ENCODE measurements at places on chromosomes 12 and 14.

GRCh38 chr12:90870971-90871725 is 83.8 kb downstream of the CCER1 start:
- no peak for DNase-seq

DNA sequence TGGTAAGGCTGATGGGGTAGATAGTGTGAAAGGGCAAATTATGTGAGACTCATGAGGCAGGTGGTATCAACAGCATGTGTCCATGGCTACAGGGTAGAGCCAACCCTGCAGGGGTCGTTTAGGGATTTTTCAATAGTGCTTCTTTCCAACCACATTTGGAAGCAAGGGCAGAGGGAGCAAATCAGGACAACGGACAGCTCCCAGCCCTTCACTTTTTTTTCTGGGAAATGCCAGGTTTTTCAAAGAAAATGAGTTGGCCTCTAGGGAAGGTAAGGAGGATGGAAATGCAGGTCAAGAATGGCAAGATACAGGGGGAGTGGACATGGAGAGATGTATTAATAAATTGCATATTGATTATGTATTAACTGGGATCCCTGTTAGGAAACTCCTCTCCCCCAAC is 4.9 kb upstream of the CMA1 start:
- no peak for DNase-seq

GRCh38 chr14:75201087-75201486 is 24.7 kb upstream of the TMED10 start:
- no peak for DNase-seq

GRCh38 chr14:25750436-25750835 is 700.5 kb upstream of the STXBP6 start:
- no peak for DNase-seq

DNA sequence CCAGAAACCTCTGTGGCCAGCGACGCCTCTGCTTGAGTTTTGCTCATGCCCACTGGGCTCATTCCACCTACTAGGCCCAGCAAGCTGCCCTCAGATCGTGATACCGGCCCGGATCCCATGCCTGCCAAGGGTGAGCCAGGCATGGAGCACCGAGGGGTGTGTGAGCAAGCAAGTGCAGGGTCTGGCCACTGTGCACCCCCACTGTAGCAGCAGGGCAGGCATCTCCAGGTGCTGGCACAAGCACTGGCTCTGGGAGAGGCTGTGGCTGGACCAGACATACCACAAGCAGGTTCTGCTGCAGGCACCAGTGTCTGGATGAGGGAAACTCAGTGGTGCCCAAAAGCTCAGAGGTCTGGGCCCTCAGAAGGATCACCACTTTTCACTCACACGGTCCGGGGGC is 20.6 kb downstream of the FAM186A start:
- DNase-seq: no peak

DNA sequence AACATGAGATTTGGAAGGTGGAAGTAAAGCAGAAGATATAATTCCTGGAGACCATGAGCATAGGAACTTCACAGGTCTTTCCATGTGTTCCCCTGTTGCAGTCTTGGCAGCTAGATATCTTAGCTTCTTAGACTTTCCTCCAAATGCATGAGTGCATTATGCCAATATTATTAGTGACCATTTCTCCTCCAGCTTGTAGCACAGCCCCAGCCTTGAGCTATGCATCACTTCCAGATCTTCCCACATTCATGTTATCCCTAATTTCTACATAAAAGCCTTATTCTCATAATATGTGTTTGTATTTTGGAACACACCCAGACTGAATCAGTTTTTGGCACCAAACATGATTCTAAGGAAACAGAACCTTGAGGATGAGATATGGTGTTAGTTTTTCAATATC is 11.0 kb downstream of the CLEC2B start:
- DNase-seq: no peak

DNA sequence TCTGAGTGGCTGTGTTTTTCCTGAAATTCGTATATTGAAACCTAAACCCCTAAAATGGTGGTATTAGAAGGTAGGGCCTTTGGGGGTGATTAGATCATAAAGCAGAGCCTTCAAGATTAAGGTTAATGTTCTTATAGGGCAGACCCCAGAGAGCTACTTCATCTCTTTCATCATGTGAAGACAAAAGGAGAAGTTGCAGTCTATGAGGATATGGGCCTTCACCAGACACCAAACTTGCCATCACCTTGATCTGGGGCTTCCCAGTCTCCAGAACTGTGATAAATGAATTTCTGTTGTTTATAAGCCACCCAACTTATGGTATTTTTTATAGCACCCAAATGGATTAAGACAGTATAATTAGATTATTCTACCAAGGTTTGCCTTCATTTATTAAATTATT is 275.0 kb upstream of the ATP2B1 start:
- DNase-seq: no peak

DNA sequence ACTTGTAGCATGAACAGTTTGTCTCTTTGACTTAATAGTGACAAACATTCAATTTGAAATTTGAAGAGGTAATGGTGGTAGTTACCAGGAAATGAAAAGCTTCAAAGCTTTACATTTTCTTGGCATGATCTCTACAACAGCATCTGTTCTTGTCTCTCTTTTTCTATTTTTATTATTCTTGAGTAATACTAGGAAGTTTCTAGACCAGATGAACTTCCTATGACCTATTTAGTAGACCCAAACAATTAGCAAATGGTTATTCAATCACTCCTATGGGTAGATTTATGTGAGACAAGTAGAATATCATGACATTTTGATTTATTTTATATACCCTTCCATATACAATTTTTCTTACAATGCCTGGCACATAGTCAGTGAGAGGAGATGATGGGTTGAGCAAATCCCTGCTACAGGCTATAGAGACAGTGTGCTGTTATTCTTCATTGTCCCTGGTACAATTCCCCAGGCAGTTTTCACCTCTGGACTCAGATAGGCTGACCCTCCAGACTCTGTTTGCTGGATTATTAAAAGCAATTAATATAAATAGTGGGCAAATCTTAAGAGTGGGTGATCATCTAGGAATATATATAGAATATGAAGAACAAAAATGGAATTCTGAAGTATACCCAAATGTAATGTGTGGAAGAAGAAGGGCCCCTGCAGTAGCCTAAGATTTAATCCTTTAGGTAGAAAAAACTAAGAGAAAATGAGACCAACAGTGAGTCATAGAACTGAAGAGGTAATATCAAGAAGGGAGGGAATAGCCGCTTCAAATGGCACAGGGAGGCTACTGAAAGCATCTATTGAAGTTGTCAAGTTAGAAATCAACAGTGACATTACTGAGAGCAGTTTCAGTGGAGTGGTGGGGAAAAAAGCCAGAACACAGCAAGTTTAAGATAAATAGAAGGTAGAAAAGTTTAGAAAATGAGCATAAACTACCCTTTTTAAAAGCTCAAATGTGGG is 512.0 kb downstream of the FOXG1 start:
- no peak for DNase-seq

GRCh38 chr14:100777366-100777817 is 48.5 kb upstream of the MEG3 start:
- no peak for DNase-seq

- DNase-seq: no peak
These were observed 34.1 kb downstream of the MDM2 start for GRCh38 chr12:68842123-68842522.
